ENCODE measurements at places on chromosomes 16 and 17.

- no peak for DNase-seq
Observed at GRCh38 chr17:44967907-44968224, 237 bp downstream of the C1QL1 start.

DNA sequence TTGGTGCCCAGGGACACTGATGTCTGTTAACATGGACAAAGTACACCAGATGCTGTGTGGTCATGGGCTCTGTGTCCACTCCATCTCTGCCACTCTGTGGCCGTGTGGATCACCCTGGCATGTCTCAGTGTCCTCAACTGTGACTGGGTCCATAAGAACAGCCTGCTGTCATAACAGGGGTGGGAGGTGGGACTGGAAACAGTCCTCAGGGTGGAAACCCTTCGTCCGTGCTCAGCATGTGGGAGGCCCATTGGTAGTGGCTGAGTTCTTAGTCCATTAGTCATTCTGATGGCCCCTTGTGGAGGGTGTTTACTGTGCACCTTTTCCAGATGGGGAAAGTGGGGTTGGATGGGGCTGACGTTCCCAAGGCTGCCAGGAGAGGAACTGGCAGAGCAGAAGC, 12.8 kb downstream of the FLYWCH2 start:
- no peak for DNase-seq

GRCh38 chr16:296806-297510, 14.0 kb downstream of the PDIA2 start:
- DNase-seq: no peak

DNA sequence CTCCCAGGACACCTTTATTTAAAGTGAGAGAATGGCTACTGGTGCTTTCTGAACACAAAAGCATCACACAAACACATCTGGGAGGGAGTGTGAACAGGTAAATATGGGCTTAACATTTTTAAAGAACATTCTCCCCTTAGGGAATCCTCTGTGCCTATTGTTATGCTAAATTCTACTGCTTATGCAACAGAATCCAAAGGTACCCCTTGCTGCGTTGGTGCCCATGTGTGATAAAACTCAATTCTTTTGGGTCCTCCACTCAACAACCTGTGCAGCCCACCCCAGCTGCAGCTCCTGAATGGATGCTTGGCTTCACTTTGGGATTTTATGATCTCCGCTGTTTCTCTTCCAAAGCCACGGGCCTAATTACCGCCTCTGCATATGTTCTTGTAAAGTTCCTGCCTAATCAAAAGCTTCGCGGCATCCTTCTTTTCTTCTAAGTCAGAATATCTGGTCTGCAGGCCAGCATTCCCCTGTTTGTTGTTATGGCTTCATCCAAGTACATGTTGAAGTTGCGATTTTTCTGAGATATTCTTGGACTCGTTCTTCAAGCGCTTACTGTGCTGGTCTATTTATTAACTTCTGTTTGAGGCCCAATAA, 23.9 kb downstream of the RHBDL3 start:
- DNase-seq: no peak
